DND-41 (cell line): ENCODE measurements at places on chromosomes 6 and 20.
A peak's percentile ranks its signal among the peaks of the same experiment; 100 is the strongest.

DNA sequence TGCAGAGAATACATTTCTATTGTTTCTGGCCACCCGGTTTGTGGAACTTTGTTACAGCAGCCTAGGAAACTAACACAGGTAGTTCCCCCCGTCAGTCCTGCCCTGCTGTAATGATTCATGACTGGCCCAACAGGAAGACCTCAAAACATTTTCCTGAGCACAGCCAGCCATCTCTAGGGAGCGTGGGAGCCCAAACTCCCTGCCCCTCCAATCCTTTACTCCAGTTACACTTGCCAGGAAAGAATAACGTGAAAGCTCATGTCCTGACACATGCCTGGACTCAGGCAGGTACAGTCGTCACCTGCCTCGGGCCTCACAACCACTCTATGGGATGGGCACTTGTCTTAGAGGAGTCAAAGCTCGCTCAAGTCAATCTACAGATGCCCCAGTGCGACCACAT is 8.4 kb downstream of the TXNDC5 start:
- DNase-seq: no peak

DNA sequence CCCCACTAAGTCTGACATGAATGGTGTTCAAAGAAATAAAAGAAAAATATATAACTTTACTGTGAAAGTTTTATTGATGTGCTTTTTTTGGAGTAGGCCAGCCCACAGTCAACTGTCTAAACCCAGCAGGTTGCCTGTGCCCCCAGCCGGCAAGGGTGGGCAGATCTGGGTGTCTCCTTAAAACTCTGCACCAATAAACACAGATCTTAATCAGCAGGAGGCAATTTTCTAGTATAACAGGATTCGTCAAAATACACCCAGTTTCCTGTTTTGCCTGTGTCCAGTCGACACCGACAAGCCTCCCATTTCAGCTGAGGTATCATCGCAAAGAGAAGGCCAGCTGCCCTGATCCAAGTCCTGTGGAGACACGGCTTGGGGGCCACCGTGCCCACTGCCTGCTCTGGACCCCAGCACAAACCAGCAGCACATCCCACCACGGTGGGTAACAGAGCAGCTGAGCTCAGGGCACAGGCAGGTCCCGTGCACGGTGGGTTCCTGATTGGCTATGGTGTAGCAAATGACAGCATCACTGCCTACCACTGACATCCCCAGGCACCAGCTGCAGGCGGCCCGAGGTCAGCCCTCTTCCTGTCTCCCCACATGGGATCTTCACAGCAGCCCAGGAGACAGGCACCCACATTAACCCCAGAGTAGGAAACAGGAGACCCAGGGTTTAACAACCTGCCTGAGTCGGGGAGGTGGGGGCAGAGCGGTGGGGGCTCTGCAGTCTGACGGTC is 15.7 kb downstream of the BMP7 start:
- peak; percentile 94 for DNase-seq

GRCh38 chr6:104050455-104050854 is 809.3 kb downstream of the HACE1 start:
- no peak for DNase-seq

DNA sequence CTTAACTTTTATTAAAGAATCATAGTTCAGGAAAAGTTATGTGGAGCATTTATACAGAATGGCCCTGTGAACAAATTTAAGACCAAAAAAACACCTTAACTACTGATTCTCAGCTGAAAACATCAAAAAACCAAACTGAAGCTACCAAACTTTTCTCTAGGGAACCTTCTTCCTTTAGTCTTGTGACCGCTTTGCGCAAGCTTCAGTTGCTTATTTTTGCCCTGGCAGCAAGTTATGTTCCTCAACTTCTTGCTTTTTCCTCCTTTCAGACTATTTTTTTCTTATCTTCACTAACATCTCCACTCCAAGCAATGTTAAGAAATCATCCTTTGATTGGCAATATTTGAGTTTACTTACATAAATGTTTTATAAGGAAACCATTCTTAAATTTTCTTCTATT is 100.1 kb downstream of the MYB start:
- peak; percentile 54 for DNase-seq

DNA sequence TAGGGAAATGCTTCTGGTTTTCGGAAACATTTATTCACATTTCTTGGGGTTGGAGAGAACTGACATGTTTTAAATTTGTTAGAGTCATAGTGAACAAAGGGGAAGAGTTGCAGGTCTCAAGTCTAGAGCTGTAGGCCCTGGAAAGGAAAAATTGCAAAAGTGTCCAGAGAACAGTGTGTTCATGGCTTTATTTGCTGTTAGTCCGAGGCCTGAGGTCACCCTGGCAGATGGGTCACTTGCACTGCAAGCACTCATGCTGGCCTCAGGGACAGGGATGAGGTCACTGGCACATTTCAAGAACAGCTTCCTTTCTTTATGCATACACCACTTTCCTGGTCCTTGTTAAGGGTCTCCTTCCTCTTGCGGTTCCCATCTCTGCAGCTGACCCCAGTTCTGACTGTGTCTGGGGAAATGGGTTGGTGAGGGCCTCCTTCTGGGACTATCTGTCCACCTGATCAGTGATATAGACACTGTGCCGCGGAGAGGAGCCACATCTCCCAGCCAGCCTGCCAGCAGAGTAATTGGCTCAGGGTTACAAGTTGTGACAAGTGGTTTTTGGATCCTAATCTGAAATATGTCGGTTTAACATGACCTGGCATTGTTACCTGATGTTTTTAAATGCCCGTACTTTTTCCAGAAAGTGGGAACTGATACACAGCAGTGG is 194.0 kb downstream of the EYA4 start:
- no peak for DNase-seq

DNA sequence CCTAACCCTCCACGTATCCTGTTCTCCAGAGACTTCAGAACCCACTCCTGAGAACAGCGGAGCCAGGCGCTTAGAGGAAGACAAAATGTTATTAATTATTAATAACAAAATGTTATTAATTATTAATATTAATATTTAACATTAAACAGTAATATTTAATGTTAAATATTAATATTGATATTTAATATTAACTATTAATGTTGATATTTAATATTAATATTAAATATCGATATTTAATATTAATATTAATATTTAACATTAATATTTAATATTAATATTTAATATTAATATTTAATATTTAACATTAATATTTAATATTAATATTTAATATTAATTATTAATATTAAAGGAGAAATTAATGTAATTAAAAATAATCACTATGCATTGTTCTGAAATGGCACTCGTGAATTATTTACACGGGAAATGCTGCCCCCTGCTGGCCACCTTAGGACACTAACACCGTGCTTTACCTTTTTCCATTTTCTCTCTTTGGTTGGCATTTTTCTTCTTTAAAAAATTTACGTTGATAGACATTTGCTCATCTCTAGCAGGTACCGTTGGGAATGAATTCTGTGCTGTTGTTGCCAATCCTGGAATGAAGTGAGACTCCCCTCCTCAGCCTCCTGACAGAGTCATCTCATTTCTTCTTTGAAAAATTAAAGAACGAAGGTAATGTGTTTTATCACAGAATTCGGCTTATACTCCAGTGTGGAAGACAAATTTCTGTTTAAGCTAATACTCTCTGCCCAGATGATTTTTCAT is 7.5 kb upstream of the GGTLC1 start:
- DNase-seq: peak; percentile 70

- DNase-seq: no peak
Measured at GRCh38 chr6:167952512-167952859, 45.0 kb upstream of the KIF25 start.
